ENCODE measurements at places on chromosomes 2 and 18. TPM values are rescaled to one million over a fixed set of nuclear protein-coding genes. Genes with fewer than 3 reads are reported as not detected.

Gene LAPTM4A
- 340 TPM for total RNA-seq

Gene RFTN2
- 2.3 TPM for total RNA-seq

Gene ATOH8
- total RNA-seq = 40.1 TPM

Gene RGPD8
- total RNA-seq = 14.3 TPM

Gene MGAT5
- 20.1 TPM for total RNA-seq

Gene ZNF385B
- total RNA-seq = 35.7 TPM

Gene GAL3ST2
- not detected for total RNA-seq

Gene ELMOD3
- total RNA-seq = 31.6 TPM

Gene CARF
- 14.3 TPM for total RNA-seq

Gene ABI2
- total RNA-seq = 50.0 TPM
